ENCODE measurements at places on chromosomes 16 and 17. TPM values are rescaled to one million over a fixed set of nuclear protein-coding genes. Genes with fewer than 3 reads are reported as not detected.

- DNase-seq = no peak
These were observed 321.9 kb upstream of the CDH5 start for GRCh38 chr16:66044556-66044955.

GRCh38 chr17:33145941-33146340 lies 147.2 kb downstream of the ASIC2 start:
- no peak for DNase-seq

GRCh38 chr17:32940706-32941390 lies 12.9 kb downstream of the TMEM98 start:
- no peak for DNase-seq

CFAP119 gene
- total RNA-seq = 0.91 TPM

DNA sequence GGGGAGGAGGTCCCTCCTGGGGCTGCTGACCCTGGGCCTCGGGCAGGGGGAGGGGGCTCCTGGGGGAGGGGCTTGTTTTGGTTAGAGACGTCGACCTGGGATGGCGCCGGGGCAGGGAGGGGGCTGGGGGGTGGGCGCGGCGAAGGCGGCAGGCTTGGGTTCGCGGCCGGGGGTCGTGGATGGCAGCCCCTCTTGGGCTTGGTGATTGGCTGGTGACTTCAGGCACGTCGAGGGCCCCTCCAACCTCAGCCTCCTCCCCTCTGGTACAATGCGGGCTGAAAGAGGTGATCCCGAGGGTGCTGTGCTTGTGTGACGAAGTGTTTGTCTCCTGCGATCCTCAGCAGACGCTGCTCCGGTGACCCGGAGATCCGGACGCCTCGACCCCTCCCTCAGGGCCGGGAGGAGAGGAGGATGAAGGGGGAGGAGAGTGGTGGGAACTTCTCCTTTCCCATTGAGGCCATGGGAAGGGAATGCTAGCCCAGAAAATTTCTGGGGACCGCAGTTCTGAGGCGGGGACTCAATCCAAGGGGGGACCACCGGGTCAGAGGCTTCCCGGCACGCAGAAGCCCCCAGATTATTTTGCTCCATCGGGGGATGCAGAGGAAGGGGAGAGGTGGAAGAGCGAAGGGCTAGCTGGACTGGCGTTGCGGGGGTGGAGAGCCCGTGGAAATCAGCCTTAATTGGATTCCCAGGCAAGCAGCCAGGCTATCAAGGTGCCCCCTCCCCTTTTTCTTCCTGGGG lies 43.9 kb downstream of the RAI1 start:
- no peak for DNase-seq

- no peak for DNase-seq
These were observed 22.6 kb downstream of the SRCIN1 start for GRCh38 chr17:38583176-38583575.

DNA sequence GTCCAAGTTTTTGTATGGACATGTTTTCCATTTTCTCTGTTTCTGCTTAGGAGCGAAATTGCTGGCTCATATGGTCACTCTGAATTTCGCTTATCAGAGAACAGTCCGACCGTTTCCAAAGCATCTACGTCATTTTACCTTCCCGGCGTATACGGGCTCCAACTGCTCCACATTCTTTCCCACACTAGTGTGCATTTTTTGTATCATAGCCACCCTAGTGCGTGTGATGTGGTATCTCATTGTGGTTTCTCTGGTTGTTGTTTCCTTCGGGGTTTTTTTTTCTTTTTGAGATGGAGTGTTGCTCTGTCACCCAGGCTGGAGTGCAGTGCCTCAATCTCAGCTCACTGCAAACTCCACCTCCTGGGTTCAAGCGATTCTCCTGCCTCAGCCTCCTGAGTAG lies 31.0 kb upstream of the BHLHA9 start:
- peak; percentile 79 for DNase-seq

GRCh38 chr16:4743226-4743878 lies 9.0 kb downstream of the DNAAF8 start:
- no peak for DNase-seq

GRCh38 chr16:62829607-62830006 lies 793.4 kb upstream of the CDH8 start:
- DNase-seq = no peak
